CD8-positive, alpha-beta T cell (primary cell): ENCODE measurements at places on chromosomes 7 and 10.

DNA sequence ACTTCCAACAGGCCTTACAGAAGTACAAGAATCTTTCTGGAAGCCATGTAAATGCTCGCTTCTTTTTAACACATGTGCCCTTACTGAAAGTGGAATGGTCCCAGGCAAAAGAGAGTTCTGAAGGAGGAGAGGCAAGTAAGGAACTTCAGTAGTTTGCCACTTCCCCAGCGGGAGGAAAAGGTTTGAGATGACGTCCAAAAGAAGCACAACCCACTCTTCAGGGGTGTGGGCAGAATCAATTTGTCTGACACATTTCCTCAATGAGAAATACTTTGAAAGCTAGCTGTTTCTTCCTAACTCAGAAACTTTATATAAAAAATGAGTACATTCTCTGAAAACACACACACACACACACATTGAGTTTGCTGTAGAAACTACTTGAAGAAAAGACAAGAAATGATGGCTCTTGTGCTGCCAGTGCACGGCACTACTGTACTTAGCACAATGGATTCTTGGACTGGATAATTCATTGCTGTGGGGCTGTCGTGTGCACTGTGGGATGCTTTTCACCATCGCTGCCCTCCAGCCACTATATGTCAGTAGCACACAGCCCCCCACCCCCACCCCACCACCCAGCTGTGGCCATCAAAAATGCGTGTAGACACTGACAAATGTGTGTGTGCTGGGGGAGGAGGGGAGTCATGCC is 183.0 kb downstream of the SRPK2 start:
- DNase-seq, result no peak

DNA sequence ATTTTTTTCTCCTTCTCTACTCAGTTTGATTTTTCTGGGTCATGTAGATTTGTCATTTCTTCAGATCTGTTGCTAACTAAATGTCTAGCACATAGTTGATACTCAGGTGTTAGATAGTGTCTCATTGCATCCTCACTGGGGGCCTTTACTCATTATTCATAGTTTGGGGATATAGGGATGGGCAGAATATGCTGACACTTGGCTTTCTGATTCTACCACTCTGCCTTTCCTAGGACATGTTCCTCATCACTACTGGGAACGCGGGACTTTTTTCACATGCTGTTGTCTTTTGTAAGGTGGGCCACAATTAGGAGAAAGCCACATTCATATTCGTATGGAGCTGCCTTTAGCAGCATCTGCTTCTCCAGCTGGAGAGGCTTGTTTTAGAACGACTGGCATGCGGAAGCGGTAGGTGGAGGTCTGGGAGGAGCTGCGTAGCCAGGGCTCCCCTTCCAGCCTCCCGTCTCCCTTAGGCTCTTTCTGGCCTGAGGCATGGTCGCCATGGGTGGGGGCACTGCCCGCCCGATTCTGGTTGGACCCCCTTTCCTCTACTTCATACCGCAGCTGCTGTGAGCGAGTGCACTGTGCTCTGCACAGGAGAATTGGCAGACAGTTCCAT is 78.8 kb downstream of the SND1 start:
- DNase-seq, result no peak

GRCh38 chr10:87640043-87640442 is 19.6 kb upstream of the PAPSS2 start:
- no peak for DNase-seq

GRCh38 chr7:96697822-96698221 is 11.8 kb downstream of the SEM1 start:
- no peak for DNase-seq

DNA sequence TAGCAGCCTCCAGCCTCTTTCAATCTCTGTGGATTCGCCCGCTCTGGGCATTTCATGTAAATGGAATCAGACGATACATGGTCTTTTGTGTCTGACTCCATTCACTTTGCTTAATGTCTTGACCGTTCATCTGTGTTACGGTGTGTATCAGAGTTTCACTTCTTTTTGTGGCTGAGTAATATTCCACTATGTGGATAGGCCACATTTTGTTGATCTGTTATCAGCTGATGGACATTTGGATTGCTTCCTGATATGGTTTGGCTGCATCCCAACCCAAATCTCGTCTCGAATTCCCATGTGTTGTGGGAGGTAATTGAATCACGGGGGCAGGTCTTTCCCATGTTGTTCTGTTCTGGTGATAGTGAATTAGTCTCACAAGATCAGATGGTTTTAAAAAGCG is 109.0 kb downstream of the LHPP start:
- DNase-seq, result no peak

GRCh38 chr10:129168660-129169059 is 298.4 kb upstream of the MGMT start:
- no peak for DNase-seq

GRCh38 chr10:62253704-62254103 is 14.9 kb downstream of the RTKN2 start:
- DNase-seq, result no peak

DNA sequence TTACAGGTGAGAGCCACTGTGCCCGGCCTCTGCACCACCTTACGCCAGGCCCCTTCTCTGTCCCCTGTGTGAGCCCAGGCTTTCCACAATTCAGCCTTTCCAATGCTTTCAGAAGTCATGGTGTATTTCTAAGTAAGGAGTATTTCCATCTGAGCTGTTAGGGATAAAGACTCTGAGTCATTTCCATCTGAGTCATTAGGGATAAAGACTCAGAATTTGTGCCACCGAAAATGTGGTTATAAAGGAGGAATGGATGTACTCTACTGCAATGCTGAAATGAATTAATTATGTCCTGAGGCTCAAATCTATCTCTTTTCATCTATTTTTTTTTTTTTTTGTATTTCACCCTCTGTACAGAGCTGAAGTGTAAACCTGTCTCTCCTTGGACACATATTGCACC is 84.0 kb downstream of the GATA3 start:
- DNase-seq, result no peak

DNA sequence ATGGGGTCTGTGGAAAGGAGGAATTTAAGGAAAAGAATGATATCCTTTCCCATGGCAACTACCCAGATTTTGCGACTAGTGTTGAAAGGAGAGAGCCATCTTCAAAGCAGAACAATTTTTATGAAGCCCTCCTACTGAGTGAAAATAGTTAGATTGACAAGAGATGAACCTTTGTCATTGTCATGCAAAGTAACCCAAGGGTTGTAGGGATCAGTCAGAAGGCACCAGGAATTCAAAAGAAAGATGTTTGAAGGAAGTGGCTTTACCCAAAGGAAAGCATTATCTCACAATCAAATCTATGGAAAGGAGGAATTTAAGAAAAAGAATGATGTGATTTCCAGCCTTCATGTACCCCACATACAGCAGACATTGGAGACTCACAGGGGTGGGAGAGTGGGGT is 544.4 kb downstream of the IPMK start:
- DNase-seq, result no peak

DNA sequence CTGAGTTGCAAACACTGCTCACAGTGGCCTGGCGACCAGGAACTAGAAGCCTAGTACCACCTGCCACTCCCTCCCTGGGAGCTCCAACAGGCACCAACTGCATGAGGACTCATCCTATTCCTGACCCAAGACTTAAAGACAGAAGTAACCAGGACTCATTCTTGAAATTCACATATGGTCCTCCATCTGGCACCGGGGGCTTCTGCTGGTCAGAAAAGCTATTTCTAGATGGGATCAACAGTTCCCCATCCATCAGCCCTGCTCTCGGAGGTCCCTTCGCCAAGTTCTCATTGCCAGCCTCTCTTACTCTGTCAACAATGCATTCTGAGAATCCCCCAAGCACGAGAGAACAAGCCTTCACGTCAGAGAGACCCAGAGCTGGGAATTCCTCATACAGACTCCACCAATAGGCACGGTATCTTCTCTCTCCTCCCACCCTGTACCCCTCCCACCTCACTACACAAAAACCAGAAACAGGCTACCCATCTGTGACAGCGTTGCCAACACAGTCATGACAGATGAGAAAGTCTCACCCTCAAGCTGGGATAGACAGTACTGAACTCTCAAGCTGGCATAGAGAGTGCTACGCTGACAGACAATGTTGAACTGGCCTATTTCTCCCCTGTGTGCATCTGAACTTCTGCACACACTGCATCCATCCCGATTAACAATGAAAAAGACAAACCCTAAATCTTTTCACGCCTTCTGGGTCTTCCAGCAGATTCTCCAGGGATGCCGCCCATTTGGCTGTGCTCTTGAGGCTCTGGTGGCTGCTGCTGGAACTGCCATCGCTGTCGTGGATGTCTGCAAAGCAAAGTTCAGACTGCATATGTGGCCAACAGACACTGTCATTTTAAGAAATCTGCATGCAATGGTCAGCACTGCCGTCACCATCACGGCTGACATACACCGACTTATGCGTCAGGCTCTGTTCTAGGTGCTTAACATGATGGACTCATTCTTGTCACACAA is 15.6 kb downstream of the RGS10 start:
- DNase-seq, result peak; percentile 50

DNA sequence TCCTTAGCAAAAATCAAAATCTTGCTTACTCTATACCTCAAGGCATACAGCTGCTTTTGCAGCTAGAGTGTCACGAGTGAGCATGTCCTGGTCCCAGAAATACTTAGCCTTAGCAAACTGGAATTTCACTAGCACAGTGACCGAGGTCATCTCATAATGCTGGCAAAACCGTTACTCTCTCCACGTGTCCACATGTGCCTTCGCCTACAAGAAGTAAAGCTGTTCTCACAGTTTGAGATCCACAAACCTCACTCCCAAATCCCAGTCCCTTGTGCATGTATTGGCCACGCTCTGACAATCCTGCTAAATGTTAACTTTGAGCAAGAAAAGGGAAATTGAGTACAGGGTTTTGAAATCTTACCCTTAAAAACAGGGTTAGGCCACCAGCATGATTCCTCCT is 111.0 kb upstream of the PLXDC2 start:
- no peak for DNase-seq

DNA sequence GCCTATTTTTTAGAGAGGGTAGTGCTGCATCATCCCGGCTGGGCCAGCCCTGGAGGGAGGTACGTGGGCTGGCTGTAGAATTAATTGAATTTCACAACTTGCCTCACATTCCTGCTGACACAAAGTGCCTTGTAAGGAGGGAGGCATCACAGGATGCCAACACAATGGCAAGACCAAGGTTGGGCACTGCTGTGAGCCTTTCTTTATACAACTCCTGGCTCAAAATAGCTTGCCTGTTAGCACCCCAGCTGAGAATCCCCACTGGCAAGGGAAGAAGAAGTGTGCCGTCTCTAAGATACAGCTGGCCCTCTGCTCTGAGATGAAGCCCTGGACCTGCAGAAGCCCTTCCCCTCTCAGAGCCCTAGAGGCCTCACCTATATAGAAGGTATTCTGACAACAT is 873.9 kb downstream of the GRID1 start:
- no peak for DNase-seq

- DNase-seq, result no peak
Observed at GRCh38 chr10:120634659-120635058, 177.6 kb downstream of the PLPP4 start.

- DNase-seq, result peak; percentile 64
Observed at GRCh38 chr7:105014693-105015389, 836 bp downstream of the KMT2E start.

- no peak for DNase-seq
Observed at GRCh38 chr7:157394246-157395191, 57.7 kb downstream of the DNAJB6 start.

DNA sequence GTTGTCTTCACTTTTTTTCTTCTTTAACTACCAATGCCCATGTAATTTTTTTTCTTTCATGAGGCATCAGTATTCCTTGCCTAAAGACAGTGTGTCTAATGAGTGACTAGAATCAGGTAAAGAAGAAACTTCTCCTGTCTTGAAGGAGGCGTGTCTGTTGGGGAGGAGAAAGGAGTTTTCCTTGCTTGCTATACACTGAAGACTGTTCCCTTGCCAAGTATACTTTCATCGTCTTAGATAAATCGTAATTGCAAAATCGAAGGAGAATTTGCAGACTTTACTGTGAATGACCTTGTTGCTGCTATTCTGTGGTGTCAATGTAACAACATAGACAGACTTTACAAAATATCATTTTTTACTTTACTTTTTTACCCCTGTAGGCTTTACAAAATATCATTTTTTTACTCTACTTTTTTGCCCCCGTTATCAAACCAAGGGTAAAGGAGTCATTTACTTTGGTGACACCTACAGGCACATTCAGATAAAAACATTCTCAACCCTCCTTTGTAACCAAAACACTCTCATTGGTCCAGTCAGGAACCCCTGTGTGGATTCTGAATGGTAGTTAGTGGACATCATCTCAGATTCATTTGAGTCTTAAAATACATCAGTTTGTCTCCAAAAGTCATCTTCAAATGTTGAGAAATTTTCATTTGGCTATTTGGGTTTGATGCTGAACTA is 232.4 kb downstream of the AHR start:
- DNase-seq, result no peak

DNA sequence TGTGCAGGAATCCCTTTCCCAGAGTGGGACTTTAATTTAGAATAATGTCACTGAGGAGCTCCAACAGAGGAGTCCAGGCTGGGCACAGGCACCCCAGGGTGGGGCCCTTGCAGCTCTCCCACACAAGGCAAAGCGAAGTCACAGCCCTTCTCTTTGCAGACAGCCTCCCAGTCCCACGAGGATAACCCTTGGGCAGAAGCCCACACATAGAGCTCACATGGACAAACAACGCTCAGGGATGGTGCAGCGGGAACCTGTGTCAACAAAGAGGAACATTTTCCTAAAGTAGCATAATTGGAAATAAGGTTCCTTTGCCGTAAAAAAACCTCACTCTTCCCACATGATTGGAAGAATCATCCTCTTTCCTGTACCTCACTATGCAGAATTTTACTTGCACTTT is 29.3 kb upstream of the GGCT start:
- no peak for DNase-seq

- no peak for DNase-seq
Observed at GRCh38 chr10:110376021-110376766, 71.5 kb upstream of the SMNDC1 start.

GRCh38 chr10:79140085-79140793 is 71.5 kb downstream of the ZMIZ1 start:
- no peak for DNase-seq

DNA sequence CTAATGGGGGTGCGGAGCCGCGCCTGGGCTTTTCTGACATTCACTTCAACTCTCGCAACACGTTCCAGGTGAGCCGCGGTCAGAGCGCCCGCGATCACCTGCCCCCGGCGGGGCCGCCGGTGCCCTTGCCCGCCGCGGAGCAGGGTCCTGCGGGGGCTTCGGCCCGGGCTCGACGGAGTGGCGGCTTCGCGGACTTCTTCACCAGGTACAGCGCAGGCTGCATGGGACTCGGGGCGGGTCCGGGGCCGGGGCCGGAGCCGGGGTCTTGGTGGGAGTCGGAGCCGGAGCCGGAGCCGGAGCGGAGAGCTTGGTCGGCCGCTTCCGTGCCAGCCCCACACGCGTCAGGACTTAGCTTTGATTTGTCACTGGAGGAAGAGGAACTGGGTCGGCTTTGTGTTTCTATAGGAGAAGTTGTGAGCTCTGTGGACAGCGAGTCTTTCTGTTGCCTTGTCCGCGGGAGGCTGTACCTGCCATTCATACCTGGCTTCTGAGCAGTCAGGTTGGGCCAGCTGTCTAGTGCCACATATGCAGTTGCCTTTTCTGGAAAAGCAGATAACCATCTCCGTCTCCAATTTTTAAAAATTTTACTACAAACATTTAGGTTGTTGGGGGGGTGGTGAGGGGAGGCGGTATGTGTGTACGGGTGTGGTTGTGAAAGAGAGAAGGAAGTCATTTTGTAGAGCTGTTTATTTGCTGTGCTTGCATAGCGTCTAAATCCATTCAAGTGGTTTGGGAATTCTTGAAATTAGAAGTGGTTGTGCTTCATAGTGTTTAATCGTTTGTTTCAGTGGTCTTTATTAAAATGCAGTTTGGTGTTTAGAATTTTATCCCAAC is 1.3 kb downstream of the TBC1D12 start:
- peak; percentile 42 for DNase-seq
